Left lobe of liver (tissue), 2 donors: ENCODE measurements at places on chromosomes 6 and 20. TPM values are rescaled to one million over a fixed set of nuclear protein-coding genes. Genes with fewer than 3 reads are reported as not detected.

MYBL2 gene
- total RNA-seq = 0.63 TPM

NFATC2 gene
- 4.6 TPM for total RNA-seq

DNA sequence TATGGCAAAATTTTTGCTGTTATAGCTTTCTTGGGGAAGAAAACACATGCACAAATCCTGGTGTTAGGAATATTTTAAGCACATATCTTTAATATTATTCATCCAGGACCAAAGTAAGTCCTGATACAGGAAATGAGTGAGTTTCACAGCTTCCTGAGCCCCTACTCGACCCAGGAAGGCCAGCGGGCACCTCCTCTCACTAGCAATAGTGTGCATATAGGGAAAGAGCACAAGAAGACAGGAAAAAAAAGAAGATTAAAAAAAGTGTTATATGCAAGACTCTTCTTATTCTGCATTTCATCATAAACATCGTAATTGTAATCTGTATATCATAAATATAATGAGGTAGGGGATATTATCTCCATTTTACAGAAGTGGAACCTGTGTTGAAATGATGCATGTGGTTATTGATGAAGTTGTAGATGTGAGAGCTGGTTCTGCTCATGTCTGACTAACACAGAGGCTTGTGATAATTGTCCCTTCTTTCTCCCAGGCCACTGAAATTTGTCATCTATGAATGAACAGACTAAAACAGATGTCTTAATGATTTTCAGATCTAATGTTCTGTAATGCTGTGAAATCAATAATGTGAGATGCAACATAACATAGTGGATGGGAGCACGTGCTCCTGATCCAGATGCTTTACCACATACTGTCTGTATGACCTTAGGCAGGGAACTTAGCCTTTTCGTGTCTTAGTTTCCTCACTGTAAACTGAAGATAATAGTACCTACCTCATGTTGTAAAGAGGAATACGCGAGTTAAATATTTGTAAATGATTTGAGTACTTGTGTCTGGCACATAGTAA lies 101.2 kb downstream of the MYO6 start:
- DNase-seq = no peak

DNA sequence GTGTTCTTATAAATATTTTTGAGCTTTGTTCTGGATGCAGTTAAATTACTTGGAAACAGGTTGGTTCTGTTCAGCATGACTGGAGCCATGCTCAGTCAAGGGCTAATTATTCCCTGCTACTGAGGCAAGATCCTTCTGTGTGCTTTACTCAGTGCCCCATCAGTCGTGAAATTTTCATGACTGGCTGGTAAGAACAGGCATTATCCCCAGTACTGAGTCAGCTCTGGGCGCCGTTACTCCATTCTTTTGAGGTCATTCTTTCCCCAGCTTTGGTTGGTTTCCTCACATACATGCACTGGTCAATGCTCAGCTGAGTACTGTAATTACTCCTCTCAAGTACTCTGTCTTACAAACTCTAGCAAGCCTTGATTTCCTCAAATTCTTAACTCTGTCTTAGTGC lies 71.3 kb downstream of the CDKAL1 start:
- DNase-seq = no peak

GRCh38 chr6:141677598-141678211 lies 455.0 kb upstream of the GJE1 start:
- no peak for DNase-seq

GRCh38 chr6:90424580-90424979 lies 127.9 kb upstream of the BACH2 start:
- no peak for DNase-seq

DNA sequence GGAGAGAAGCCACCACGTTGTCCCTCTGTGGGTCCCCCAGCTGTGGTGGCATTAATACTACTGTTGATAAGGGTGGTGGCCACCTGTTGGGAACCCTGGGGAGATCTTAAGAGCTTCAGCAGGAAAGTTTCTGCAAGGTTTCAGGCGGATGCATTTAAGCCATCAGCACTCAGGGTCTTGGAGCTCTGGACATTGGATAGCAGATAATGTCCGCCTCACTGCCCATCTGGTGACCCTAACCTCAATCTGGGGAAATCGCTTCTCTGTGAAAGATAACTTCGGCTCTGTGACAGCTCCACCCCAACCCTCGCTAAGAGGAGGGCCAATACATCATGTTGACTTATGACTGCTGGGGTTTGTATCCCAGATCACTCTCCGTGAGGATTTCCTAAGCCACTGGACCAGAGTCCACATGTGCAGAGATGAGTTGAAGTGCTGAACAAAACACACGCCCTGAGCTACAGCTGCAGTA lies 92.9 kb downstream of the FOXC1 start:
- no peak for DNase-seq
